CD4-positive, alpha-beta T cell treated with Interleukin-6 at 100 ng/mL for 8 hours (primary cell): ENCODE measurements at places on chromosomes 1 and 21.

DNA sequence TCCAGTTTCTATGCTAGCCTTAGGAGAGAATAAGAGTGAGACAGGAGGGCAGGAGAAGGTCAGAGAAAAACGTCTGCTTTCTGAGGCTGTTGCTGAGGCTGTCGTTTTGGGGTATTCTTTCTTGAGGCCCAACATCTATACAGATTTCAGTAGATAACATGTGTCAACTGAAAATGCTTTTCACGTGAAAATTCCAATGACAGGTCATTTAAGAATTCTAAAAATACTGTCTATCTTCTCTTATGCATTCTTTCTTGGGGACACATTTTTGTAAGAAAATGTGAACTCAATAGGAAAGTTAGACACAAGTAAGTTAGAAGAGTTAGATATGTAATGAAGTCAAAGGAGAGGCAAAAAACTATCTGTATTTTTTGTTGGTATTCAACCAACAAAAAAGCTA lies 150.8 kb downstream of the TGFB2 start:
- DNase-seq = no peak

GRCh38 chr1:226820941-226821718 lies 49.3 kb upstream of the PSEN2 start:
- DNase-seq = no peak

- DNase-seq = no peak
These were observed 46.8 kb downstream of the RHOU start for GRCh38 chr1:228781809-228782661.

DNA sequence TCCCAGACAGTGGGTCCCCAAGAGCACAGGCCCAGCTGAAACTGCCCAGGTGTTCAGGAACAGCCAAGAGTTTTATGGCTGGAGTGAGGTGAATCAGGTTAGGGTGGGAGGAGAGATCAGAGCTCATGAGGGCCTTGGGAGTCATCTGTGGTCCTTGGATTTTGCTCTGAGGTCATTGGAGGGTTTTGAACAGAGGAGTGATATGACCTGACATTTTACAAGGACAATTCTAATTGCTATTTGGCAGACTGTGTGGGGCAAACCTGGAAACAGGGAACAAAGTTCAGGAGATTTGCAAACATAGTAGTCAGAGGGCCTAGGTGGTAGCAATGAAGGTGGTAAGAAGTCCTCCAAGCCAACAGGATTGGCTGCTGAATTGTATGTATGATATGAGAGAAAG lies 31.1 kb upstream of the LRRN2 start:
- no peak for DNase-seq

GRCh38 chr21:44771896-44772525 lies 29.6 kb downstream of the UBE2G2 start:
- DNase-seq = no peak

GRCh38 chr1:246781212-246781611 lies 57.0 kb downstream of the SCCPDH start:
- no peak for DNase-seq

GRCh38 chr1:228198977-228199590 lies 8.8 kb upstream of the OBSCN start:
- no peak for DNase-seq

DNA sequence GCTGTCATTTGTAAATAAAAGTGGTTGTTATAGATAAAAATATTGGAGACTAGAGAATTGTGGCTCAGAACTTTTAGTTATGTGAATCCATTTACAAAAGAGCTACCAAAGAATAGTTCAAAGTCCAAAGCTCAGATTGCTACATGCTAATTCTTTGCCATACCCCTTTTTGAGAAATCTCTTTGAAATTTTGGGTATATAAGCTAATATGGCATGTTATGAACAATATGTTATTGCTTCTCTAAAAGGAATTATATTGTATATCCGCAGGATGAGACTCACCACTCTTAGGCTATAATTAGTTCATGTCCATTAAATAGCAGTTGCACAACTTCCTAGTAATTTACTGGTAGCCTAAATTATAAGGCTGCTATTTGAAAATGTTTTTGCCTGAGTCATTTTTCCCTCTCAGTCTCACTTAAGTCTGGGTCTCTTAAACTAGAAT lies 178.0 kb downstream of the ZNF281 start:
- no peak for DNase-seq

- no peak for DNase-seq
These were observed 178.0 kb upstream of the GALNT2 start for GRCh38 chr1:229889031-229889517.

DNA sequence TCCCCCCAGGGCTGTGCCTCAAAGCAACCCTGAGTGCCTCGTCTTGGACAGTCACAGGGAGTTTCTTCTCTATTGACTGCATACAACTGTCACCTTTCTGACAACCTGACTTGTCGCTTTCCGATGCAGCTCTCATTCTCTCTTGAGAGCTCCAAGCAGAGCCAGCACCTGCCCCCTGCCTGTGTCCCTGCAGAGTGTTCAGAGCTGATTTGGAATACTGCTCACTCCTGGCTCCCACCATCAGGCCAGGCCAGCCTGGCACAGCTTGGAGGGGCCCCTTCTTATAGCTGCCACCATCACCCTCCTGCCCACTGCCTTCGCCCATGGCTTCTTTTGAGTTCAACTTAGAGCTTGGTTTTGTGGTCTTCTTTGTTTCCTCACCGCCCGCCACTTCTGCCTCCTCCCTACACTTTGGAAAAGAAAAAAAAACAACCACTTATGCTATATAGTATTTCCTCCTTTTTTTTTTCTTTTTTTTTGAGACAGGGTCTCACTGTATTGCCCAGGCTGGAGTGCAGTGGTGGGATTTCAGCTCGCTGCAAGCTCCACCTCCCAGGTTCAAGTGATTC lies 12.3 kb downstream of the NCF2 start:
- DNase-seq = no peak

DNA sequence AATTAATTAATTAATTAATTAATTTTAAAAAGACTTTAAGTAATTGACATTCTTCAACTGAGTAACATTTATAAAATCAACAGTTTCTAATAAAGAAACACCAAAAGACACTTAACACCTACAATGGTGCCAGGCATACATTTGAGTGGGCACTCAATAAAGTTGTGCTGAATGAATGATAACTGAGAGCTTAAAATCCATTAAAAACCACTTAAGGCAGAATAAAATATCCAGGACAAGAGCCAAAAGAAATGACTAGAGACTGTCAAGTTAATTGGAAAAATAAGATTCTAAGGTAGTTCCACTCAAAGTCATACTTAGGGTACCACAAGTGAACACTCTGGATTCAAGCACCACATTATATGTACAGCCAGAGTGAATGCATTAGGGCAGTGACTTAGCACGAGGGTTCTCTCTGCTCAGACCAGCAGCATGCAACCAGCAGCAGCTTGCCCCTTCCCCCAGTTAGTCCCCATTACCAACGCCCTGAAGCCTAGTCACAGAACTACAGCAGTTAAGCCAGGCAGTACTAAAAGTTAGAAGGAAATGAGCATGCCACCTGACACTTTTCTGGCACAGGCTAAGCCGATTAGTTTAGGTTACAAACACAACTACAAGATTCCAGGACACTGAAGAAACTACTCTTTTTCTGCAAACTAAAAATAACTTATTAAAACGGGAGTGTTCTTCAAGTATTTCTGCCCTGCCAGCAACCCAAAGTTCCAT lies 46.5 kb downstream of the LUZP1 start:
- no peak for DNase-seq

- DNase-seq = no peak
These were observed 3.5 kb downstream of the LRP8 start for GRCh38 chr1:53324321-53324720.

- no peak for DNase-seq
These were observed 17.2 kb downstream of the KCNJ15 start for GRCh38 chr21:38273745-38274542.

DNA sequence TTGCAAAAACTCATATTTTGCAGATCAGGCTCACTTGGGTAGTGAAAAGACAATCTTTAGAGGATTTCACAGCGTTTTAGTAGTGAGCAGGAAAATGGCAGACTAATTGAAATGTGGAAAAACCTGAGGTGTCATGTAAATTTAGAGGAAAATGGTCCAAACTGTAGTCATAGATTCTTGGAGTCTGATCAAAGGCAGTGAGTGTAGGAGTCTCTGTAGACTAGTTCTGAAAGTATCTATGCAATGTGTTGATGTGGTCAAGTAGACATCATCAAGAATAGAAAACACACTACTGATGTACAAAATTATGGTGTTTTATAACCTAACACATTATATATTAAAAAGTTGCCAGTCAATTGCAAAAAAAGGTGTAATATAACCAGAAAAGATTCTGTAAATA lies 143.2 kb upstream of the C1orf105 start:
- no peak for DNase-seq

DNA sequence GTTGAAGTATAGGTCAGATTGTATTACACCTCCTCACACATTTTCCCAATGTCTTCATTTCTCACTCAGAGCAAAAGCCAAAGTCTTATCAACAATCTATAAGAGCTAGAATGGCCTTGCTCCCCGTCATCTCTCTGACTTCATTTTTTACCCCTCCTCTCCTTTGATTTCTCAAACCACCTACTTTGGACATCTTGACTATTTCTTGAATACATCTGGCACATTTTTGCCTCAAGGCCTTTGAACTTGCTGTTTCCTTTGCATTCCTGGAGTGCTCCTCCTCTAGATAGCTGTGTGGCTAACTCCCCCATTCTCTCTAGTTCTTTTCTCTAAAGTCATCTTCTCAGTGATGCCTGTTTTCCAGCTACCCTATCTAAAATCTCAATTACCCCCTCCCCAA lies 7.2 kb upstream of the XCL2 start:
- DNase-seq = no peak

GRCh38 chr21:44579056-44579832 lies 1.2 kb downstream of the KRTAP10-5 start:
- DNase-seq = no peak

GRCh38 chr1:223290397-223290796 lies 73.6 kb downstream of the SUSD4 start:
- no peak for DNase-seq

DNA sequence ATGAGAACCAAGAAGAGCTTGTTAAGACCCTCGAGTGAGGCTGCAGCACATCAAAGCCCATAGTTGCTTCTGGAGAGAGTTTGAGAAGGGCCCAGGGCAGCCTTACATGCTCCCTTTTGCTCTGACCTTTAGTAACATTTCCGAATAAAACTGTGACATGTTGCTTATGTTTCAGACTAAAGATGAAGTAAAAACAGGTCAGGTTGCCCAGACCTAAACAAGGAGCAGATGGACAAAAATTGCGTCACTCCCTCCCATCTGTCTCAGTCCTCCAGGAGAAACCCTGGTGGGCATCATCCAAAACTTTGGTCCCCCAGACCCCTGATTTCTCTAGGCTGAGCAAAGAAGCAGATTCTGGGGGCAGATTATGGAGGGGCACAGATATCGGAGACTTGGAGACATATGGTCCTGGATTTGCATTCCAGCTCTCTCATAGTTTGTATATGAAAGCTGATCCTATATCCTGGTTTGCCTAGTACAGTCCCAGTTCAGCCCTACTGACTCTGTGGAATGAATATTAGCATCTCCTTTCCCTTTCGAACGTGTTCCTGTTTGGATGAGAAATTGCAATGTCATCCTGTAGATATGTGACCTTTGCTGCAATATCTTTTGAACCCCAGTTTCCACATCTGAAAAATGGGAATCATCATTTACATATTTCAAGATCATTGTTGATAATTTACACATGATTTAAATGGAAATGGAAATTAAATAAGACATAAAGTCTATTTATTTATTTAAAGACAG lies 304.9 kb upstream of the USP24 start:
- no peak for DNase-seq

- DNase-seq = peak; percentile 63
These were observed 272.2 kb upstream of the B3GALT2 start for GRCh38 chr1:193458628-193459027.

DNA sequence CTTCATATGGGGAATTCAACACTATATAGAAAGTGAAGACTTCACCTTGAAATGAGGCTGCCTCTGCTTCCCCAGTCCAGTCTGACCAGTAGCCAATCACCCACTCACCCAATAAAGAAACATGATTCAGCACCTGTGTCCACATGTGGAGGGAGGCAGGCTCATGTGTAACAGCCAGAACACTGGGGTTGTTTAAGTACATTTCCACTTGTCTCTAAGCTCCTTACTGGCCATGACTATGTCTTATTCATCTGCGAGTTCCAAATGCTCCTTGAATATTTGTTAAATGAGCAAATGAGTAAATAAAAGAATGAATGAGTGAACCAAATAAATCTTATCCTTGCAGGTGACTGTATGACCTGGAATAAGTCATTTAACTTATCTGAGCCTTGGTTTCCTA lies 100.1 kb downstream of the BRINP2 start:
- no peak for DNase-seq

GRCh38 chr21:45405819-45406762 lies 1.1 kb downstream of the COL18A1 start:
- no peak for DNase-seq

DNA sequence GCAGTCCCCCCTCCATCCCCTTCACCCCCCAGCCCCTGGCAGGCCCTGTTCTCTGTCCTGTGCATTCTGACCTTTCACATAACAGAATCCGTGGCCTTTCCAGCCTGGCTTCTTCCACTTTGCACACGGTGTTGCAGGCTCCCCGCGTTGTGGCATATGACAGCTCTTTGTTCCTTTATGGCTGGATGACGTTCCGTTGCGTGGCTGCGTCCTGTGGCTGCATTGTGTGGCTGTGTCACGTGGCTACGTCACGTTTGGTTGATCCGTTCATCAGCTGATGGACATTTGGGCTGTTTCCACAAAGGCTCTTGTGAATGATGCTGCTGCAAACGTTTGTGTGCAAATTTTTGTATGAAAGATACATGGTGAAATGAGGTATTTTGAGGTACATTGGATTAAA lies 53.3 kb downstream of the PDE9A start:
- no peak for DNase-seq

DNA sequence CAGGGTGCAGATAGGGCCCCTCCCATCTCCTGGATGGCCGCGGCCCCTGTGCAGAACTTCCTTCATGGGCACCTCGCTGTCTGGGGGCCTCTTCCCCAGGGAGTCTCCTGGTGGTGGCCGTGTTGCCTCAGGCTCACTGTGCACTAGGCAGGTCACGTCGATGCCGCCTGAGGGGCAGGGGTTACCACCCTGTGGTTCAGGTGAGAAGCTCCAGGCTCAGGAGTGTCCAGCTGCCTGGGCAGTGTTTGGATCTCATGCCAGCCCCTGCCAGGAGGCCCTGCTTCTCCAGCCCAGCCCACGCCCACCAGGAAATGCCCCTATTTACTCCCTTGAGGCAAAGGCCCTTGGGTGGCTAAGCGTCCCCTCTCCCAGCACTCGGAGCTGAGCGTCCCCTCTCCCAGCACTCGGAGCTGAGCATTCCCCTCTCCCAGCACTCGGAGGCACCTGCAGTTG lies 2.1 kb downstream of the ITGB2 start:
- no peak for DNase-seq
